Activated CD8-positive, alpha-beta memory T cell treated with anti-CD3 and anti-CD28 coated beads for 1 hour (primary cell): ENCODE measurements at places on chromosomes 3 and 15.

- no peak for DNase-seq
Measured at GRCh38 chr3:57227930-57228751, 612 bp downstream of the APPL1 start.

- no peak for DNase-seq
Measured at GRCh38 chr3:4856136-4856535, 123.1 kb upstream of the BHLHE40 start.

GRCh38 chr15:91049378-91050127 lies 27.2 kb upstream of the VPS33B start:
- DNase-seq: no peak

- no peak for DNase-seq
Measured at GRCh38 chr15:74376825-74377581, 9.6 kb upstream of the CYP11A1 start.

DNA sequence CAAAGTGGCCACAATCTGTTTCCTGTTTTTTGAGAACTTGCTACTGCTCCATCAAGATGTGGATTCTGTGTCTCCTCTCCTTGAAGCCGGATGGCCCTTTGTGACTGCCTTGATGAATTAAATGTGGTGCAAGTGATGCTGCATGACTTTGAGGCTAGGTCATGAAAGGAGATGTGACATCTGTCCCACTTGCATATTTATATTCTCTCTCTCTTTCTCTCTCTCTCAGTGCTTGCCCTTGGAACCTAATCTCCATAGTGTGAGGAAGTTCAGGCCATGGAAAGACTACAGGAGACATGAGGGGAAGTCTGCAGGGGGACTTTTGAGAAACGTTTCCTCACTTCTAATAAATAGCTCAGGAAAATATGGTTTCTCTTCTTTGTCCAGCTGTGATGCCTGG lies 50.0 kb upstream of the ADPGK start:
- no peak for DNase-seq

- DNase-seq: no peak
Measured at GRCh38 chr3:138205527-138205926, 18.4 kb downstream of the ARMC8 start.

- DNase-seq: no peak
Measured at GRCh38 chr3:42900226-42901072, 5.5 kb upstream of the ZNF662 start.

- DNase-seq: no peak
Measured at GRCh38 chr15:35166730-35167359, 81.8 kb upstream of the NANOGP8 start.
